ENCODE measurements at places on chromosomes 1 and 21.

GRCh38 chr21:45897191-45898027 is 84.2 kb upstream of the COL6A1 start:
- DNase-seq = no peak

- no peak for DNase-seq
These were observed 2.8 kb downstream of the RGS16 start for GRCh38 chr1:182601416-182601786.

GRCh38 chr1:44644806-44645205 is 29.5 kb downstream of the TMEM53 start:
- DNase-seq = no peak

GRCh38 chr1:210363119-210363518 is 34.4 kb downstream of the HHAT start:
- no peak for DNase-seq

GRCh38 chr1:98336472-98337083 is 324.9 kb upstream of the SNX7 start:
- DNase-seq = no peak

- no peak for DNase-seq
These were observed 43.1 kb downstream of the GPR161 start for GRCh38 chr1:168093616-168094015.

GRCh38 chr1:108534759-108535158 is 25.1 kb upstream of the EEIG2 start:
- no peak for DNase-seq

DNA sequence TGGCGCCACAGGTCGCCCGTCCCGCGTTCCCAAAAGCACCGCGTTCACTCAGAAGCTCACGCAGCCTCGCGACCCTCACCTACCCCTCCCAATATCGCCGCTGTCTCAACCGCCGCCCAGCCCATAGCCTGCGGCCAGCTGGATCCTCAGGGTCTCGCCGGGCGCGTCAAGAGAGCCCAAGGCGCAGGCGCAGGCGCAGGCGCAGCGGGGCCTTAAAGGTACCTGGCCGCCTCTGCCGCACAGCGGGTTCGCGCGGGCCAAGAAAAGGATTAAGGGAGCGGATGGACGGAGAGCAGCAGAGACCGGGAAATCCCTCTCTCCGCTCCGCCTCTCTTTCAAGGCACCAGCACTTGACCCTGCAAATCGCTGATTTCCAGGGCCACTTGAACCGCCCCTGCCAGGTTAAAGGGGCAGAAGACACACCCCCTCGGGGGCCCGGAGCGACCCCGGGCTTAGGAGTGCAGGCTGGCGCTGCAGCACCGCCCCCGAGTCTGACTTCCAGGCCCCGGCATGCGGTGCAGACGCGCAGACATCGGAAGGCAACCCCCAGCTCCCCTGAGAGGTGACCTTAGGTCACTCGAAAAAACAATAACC is at the start of gene NBPF20:
Gene NBPF20, minus strand, starts transcription at position 168 of the 594 bp plus-strand sequence. CDS start 20,331 bp downstream, outside the sequence.
- DNase-seq = peak; percentile 65

- no peak for DNase-seq
These were observed 64.8 kb upstream of the MRPS6 start for GRCh38 chr21:34008618-34009017.

GRCh38 chr1:157485793-157486192 is 66.5 kb downstream of the FCRL5 start:
- no peak for DNase-seq

DNA sequence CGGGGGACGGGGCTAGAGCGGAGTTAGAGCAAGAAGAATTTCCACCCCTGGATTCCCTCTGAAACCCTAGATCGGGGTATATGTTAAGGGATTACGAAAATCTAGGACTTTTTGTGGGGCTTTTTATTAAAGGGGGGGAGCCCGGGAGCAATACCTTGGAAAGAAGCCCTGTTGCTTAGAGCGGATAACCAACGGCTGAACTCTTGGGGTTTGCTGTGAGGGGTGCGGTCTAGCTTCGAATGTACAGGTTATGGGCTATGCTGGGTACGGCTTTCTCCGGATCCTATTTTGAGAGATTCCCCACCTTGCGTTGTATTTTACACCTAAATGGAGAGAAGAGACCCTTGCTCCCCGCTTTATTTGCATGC is 626 bp downstream of the DYRK3 start:
- no peak for DNase-seq

DNA sequence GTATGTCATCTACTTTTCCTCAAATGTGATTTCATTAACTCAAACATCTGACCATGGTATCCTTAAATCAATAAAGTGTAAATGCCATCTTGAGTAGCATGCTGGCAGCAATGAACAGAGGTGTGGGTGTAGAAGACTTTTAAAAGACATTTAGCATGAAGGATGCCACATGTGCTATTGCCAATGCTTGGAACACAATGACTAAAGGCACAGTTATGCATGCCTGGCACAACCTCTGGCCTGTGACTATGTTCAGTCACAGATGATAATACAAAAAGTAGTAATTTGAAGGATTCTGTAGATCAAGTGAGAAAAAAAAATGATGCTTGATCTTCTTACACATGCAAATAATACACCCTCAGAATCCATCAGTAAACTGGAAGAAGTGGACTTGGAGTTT is 938.9 kb upstream of the ADGRL4 start:
- DNase-seq = no peak

DNA sequence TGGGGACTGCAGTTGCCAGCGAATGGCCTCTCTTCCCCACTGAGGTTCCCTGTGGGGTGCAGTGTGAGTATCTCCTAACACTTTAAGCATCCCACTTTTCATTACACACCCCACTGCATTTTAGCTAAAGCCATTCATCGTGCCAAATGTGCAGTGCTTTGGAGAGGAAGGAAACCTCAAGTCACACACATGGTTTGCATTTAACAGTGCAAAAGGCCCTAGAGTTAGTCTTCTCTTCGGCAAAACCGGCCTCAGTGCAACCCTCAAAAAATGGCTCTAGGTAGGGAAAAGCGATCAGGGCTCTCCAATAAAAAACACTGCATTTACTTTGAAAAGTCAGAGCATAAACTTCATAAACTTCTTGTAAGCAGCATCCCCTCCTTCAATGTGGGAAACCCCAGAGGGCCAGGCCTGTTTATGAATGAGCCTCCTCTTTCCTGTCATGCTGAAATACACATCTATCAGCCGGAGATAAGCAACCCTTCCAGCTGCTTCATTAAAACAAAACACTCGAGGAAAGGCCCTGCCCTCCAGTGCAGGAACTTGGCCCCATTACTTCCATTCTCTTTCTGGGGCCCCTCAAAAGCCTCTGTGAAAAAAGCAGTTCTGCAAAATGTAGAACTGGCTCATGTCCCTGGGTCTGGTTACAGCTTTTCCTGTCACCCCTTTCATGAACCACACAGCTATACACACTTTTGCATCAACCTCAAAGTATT is 184.0 kb downstream of the CDC7 start:
- no peak for DNase-seq

DNA sequence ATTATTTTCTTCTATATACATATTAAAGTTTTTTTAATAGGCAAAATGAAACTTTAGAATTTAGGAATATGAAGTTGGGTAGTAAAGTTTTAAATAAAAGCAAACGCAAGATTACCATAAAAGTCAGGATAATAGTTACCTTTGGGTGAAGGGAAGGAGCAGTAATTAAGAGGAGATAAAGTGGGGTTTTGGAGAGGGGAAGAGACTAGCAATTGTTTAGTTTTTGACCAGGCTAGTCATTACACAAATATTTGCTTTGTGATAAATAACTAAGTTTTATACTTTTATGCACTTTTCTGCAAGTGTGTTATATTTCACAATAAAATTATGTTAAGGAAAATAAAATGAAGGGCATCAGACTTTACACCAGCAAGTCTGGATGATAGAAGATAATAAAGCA is 27.7 kb upstream of the GUCA2B start:
- no peak for DNase-seq

- DNase-seq = no peak
These were observed 719.9 kb upstream of the TMPRSS15 start for GRCh38 chr21:19123525-19123924.

DNA sequence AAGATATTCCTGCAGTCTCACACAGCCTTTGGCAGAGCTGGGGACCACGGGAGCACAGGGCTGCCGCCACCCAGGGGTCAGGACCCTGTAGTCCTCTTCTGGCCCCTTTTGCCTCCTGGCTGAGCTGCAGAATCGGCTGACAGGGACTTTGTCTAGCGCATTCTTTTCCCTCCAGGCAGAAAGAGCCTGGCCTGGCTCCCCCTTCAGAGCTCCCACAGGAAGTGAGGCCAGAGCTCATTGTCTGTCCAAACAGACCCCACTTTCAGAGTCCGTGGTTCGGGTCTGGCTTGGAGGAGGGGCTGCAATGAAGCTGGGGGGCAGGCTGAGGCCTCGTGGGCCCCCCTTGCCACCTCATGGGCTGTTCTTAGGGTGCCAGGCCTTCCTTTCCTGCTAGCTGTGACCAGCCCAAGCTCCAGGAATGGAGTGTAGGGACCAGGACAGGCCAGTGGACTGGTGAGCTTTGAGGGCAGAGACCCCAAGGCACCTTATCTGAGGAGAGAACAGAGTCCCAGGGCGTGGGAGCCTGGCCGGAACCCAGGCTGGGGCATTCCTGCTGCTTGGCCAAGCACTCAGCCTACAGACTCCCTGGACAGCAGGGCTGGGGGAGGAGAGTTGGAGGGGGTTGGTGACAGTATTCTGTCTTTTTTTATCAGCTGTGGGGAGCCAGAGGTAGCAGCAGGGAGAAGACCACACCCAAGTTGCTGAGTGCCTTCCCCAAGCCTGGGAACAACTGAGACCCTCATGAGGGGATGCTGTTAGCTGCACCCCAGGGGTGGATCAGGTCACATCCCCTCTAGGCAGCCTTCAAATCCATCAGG is 4.7 kb downstream of the CELSR2 start:
- no peak for DNase-seq

GRCh38 chr1:200314085-200314750 is 95.6 kb downstream of the ZNF281 start:
- DNase-seq = no peak

- DNase-seq = no peak
These were observed 23.4 kb upstream of the ABCG1 start for GRCh38 chr21:42195378-42196031.

DNA sequence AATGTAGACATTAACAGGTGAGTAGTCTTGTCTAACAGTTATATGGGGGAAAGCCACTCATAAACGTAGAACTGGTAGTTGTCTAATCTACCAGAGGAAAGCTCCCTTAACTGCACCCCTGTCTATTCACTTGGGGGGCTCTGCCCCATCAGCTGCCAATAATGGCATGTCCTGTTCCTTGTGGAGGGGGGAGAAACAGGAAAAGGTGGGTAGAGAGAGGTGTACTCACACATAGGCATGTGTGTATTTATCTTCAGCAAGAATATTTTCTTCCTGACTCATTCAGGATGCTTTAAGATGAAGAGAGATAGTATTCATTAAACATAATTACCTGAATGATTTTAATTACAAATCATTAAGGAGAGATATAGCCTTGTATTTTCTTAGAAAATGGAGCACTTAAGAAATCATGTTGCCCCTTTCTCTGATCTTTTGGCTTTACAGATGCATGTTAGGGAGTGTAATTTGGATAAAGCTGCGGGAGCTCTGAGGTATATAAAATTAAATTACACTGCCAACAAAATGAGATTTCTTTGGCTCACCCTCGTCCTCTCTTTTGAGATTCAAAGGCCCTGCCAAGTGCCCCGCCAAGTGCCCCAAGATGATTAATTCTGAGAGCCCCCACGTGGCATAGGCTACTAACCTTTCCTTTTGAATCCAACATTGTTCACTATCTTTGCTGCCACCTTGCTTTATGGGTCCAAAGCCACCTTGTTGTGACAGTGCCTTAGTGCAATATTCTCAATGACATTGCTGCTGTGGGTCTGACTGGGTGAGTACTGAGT is 286.3 kb upstream of the LYPLAL1 start:
- DNase-seq = no peak

- no peak for DNase-seq
These were observed 46.1 kb downstream of the FAF1 start for GRCh38 chr1:50913954-50914353.

DNA sequence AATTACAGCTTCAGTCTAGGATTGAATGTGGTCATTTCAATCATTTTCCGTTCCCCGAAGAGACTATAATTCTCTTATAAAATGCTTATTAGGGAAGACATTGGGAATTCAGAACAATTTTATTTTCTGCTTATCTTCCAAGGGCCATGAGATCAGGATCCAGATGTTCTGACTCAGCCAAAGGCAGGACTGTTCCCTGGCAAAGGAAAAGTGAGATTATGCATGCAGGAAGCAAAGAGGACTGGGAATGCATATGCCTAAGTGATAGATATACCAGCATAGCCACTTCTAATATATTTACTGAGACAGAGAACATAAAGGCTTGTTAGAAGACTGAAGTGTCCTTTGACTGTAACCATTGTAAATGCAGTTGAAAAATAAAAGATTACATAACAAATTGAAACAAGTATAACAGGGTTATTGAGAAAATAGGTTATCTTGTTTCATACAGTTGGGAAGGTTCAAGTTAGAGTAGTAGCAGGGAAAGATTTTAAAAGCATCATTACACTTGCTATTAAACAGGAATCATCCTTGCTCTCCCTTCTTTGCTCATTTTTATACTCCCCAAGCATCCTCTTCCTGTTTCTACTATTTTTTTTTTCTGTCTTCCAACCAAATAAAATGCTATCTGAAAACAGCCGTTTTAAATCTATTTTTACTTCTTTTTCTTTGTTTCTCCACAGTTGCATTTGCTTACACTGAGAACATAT is 439.6 kb upstream of the ADAMTS5 start:
- no peak for DNase-seq

GRCh38 chr1:241641773-241642592 is 1.8 kb upstream of the CHML start:
- no peak for DNase-seq

GRCh38 chr1:226798427-226799411 is 59.6 kb upstream of the ITPKB start:
- DNase-seq = no peak

DNA sequence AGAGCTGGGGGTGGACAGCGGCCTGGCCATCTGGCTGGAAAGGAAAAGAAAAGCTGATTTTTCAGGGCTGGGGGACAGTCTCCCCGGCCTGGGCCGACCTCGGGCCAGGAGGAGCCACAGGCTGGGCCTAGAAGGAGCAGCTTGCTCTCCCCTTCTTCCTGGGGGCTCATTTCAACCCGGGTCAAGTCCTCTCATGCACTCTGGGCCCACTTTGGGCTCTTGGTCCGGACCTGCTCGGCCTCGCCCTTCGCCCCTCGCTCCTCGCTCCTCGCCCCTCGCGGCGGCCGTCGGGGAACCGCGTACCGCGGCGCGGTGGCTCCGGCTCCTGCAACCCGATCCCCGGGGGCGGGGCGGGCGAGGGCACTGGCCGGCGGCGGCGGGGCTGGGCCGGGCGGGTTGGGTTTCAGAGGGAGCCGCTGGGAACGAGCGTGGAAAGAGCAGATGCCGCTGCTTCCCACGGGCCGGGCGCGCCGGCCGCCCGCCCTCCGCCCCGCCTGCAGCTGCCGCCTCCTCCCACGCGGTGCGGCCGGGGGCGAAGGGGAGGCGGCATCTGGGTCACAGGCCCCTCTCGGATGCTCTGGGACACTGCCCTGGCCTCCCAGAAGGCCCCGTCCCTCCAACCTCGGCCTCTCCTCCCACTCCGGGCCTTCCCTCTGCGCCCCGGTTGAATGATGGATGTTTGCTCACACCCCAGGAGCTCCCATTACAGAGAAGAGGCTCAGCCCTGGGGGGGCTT is 6.6 kb downstream of the HEYL start:
- no peak for DNase-seq

- no peak for DNase-seq
These were observed 30.2 kb upstream of the CLDN14 start for GRCh38 chr21:36509973-36510664.

GRCh38 chr1:215889871-215890270 is 322.8 kb downstream of the KCTD3 start:
- no peak for DNase-seq
